ENCODE measurements at places on chromosomes 12 and 14.
A peak's percentile ranks its signal among the peaks of the same experiment; 100 is the strongest.

DNA sequence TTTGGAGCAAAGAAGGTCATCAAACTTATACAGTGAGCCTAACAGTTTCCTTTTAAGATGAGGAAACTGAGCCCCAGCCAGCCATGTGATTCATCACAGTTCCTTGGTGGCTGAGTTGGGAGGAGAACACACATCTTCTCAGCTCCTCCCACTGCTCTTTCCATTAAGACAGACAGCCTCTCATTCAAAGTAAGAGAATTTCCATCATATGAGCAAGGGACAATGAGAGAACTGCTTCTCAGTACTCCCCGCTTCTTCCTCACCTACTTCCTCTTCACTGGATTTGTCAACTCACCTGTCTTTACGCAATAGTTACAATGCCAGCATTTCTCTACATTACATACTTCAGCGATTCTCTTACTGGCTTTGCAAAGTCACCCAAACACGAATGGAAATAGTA is 2.2 kb downstream of the IFNG start:
- no peak for DNase-seq

DNA sequence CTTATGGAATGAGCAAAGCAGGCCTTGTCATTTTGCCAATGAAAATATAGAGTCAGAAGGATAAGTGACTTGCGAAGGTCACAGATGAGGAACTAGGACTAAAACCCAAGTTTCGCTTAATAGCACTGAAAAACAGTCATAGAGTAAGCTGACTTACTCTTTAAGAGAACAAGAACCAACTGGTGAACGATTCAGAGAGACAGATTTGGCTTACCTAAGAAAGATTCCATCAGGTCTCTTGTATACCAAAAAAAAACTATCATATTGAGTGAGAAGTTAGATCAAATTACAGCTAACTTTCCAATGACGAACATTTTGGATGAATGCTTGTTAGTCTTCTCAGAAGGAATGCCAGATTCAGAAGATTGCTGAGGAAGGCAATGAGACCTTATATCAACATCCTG is 74.2 kb downstream of the ZFC3H1 start:
- DNase-seq: no peak

DNA sequence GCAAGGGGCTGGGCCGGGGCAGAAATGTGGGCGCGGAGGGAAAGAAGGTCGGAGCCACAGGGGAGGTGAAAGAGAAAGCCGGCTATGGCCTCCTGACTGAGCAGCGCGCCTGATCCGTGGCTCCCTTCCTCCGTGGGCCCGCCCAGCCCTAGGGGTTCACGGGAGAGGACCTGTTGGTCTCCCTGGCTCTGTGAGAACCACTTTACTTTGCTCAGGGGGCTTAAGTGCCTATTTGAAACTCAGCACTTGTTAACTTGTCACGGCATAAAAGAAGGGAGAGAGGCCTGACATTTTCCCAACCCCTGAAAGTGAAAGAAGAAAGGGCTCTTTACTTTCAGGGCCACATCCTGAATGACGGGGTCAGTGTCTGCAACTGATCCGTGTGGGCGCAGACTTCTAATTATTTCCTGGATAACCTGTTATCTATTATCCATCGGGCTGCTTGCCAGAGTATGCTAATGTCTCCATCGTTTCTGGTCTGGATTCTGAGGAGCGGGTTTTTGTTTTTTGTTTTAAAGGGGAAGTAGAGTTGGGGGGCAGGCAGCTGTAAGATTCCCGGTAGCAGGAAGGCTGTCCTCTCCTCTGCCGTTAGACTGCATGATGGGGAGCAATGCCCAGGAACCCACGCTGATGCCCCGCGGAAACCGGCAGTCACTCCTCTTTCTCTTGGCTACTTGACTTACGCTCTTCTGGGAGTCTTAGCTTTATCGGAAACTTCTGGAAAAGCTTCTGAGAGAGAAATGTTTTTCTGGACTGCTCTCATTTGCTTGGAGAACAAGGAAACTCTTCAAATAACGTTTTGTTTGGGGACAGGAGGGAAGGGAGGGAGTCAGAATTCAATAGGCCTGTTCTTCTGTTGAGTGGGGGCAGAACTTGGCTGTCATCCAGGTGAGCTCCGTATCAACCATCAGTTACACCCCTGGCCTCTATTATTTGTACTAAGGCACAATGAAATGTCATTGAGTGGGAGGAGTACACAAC is 127.7 kb upstream of the MAX start:
- peak; percentile 80 for DNase-seq

GRCh38 chr14:62824086-62824485 is 221.2 kb downstream of the KCNH5 start:
- no peak for DNase-seq

- no peak for DNase-seq
Observed at GRCh38 chr14:93967637-93968250, 8.6 kb downstream of the ASB2 start.
